ENCODE measurements at places on chromosomes 2 and 18.

GRCh38 chr18:28690836-28691495 lies 514.0 kb upstream of the CDH2 start:
- DNase-seq = peak; percentile 20

- peak; percentile 4 for DNase-seq
These were observed 298.0 kb downstream of the DSEL start for GRCh38 chr18:67218556-67218955.

GRCh38 chr2:230680463-230681170 lies 32.0 kb upstream of the CAB39 start:
- no peak for DNase-seq

DNA sequence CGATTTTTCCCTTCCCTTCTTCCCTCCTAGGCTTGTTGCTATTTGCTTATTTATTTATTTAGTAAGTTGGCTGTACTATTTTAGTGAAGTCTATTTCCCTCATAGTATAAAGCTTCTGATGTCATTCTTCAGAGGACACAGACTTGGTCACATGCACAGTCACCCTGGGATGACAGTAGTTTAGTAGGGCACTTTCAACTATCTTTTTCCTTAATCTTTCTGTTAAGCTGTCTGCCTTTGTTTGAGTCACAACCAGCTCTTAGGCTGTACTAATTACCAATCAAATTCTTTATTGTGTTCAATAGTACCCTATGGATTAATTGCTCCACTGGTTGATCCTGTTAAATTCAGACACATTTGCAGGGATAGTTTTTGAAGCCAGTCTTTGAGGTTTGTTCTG lies 26.9 kb upstream of the RAB31 start:
- no peak for DNase-seq

DNA sequence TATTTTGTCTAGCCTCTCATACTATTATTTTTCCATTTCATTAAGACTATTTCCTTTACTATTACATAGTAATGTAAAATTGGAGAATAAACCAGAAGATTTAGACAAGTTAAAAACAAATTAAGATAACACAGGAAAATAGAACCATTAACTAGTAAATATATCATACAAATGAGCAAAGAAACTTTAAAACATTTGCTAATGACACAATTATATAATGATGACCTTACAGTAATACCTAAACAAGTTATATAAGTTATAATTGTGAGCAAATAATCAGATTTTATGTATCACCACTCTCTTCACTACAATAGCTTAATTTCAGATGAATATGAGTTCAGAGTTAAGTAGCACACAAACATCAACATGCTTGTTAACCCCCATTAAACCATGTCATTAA lies 72.6 kb upstream of the GRB14 start:
- DNase-seq = no peak

GRCh38 chr2:198478361-198478760 lies 674.0 kb downstream of the PLCL1 start:
- peak; percentile 48 for DNase-seq

DNA sequence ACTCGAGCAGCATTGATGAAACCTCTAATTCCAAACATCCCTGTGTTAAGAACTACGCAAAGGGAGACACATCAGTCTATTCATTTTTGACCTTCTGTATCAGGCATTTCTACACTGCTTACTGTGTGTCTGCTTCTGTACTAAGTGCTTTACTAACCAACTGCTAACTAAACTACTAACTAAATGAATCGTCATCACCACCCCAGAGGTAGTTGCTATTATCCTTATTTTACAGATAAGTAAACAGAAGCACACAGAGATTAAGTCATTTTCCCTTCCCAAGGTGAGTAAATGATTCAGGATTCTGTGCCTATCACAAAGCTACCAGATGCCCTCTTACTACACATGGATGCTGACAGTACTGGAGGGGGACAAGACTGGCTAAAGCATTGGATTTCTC lies 284.1 kb downstream of the AGPS start:
- no peak for DNase-seq

- DNase-seq = peak; percentile 87
These were observed 22.1 kb upstream of the COL6A3 start for GRCh38 chr2:237435844-237436587.

DNA sequence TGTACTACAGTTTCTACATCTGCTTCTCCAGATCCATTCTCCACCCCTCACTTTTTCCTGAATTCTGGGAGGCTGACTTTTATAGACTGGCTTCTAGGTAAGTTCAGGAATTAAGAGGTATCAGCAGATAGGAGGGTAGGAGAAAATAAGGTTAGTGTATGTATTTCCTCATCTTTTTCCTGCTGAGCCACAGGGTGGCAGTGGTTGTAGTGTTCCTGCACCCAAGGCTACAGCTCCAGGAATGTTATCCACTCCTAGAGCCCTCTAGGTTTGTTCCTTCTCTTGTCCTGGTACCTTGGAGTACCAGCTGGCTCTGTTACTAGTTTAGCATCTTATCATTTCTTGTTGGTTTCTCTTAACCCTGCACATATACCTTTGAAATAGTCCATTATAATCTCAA lies 40.7 kb upstream of the C2orf66 start:
- peak; percentile 13 for DNase-seq

DNA sequence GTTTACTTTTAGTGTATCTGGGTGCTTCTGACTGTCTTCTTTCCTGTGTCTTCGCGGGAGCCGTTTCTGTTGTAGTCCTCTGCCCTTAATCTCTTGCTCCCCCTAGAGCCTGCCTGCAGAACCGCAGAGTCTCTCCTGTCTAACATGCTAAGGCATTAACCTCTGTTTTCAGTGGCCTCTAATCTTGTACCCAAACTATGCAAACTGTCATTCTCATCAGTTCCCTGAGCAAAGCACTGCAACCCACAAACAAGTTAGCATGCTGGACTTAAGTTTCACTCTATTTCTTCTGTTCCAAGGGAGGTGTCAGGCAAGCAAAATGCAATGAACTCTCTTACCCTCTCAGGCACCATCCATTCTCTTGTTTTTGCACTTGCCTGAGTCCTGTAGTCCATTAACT lies 138.4 kb downstream of the OTX1 start:
- DNase-seq = peak; percentile 40

- peak; percentile 7 for DNase-seq
These were observed 544.2 kb downstream of the SATB2 start for GRCh38 chr2:198913394-198914152.
